AG10803 (cell line): ENCODE measurements at places on chromosomes 1 and 21.

- DNase-seq = no peak
These were observed 27.8 kb upstream of the STUM start for GRCh38 chr1:226520640-226521355.

GRCh38 chr1:62832276-62832675 lies 48.3 kb downstream of the ATG4C start:
- no peak for DNase-seq

DNA sequence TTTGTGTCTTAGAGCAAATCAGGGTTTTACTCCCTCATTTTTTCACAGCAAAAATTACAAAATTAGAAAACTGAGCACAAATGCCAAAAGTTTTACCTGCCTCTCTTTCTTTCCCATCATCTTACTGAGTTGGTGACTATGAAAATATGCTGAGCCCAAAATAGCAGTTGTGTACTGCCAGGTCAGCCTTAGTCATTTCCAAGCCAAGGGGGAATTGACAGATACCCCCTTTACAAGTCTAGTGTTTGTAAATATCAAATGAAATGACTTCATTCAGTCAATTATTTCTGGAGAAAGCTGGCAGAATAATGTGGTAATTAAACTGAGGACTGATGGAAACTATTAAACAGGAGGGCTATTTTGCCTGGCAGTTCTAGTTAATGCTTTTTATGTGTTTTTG lies 11.4 kb upstream of the GORAB start:
- DNase-seq = peak; percentile 22

DNA sequence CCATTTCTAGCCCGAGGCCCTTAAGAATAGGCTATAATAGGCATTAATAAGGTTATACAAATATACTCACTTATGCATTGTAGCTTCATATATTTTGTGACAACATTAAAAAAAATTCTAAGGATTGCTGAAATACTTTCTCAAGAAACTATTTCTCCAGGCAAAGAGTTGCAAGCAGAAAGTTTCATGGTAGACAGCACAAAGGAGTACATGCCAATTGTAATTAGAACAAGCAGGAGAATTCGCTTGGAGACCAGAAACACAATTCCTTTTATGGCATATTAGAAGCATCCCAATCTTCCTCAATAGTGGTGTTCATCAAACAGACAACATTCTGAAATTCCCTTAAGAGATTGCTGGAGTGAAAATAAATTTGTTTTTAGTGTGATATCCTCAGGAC lies 122.8 kb downstream of the CRB1 start:
- DNase-seq = peak; percentile 33

DNA sequence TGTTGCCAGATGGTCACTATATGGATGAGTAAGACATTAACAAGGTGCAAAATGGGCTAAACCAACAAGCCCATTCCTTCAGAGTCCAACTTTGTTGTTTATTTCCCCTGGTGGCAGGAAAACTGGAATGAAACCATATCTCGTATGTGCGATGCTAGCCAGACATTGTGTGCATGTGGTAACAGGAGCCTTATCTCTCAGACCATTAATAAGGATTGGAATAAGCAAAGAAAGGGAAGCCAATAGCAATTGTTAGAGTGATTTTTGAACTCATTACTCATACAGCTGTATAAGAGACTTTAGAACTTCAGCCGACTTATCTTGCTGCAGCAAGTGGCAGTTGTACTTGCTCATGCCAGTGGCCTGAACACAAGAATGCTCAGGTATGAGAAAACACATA lies 30.0 kb upstream of the HMCN1 start:
- DNase-seq = no peak

DNA sequence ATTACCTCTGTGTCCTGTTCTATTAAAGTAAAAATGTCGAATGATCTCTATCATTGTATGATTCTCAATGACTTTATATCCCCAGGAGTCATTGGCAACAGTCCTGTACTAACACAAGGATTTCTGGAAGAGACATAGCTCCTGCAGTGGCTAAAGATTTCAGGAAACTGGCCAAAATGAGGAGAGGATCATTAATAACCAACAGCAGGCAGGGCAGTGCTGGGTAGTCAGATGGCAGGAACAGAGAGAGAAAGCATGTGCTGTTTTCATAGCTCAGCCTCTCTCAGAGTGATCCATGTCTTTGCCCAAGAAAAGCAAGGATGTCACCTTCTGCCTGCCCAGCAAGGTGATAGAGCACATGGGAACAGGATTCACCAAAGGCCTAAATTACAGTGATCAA lies 604.7 kb upstream of the PLXNA2 start:
- no peak for DNase-seq

- no peak for DNase-seq
These were observed 14.7 kb upstream of the NPHP4 start for GRCh38 chr1:6006882-6007281.

DNA sequence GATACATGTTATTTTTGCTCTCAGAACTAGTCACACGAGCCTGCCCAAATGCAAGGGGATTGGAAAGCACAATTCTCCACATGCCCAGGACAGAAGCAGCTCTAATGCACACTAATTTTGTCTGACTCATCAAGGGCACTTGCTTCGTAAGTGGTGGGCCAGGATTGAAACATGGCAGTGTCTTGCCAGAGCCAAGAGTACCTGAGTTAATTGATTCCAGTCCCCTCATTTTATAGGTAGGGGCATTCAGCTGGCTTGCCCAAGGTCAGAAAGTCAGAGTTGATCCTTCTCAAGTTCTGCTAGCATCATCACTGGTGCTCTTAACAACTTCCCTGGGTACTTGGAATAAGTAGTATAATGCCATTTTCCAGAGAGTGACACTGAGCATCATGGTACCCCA lies 356.1 kb downstream of the ZNF326 start:
- no peak for DNase-seq

GRCh38 chr1:93807311-93807930 lies 71.6 kb downstream of the DNTTIP2 start:
- no peak for DNase-seq

DNA sequence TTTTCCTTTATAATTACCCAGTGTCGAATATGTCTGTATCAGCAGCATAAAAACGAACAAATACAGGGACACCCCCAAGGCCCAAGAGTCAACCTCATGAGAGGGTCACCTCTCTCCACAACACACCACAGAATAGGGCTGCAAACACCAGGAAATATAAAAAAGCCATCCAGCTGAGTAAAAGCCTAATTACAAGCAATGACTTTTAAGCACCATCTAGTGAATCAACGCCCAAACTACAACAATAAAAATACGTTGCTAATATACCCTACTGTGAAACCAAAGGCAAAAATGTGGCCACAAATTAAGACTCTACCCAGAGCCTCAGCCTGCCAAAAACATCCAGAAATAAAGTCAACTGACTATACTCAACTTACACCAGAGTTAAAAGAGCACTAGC lies 817.9 kb upstream of the NEGR1 start:
- DNase-seq = no peak

- peak; percentile 73 for DNase-seq
These were observed 3.1 kb downstream of the ACAP3 start for GRCh38 chr1:1304331-1305299.

- DNase-seq = no peak
These were observed 565.2 kb upstream of the ADAMTS5 start for GRCh38 chr21:27532076-27532475.

DNA sequence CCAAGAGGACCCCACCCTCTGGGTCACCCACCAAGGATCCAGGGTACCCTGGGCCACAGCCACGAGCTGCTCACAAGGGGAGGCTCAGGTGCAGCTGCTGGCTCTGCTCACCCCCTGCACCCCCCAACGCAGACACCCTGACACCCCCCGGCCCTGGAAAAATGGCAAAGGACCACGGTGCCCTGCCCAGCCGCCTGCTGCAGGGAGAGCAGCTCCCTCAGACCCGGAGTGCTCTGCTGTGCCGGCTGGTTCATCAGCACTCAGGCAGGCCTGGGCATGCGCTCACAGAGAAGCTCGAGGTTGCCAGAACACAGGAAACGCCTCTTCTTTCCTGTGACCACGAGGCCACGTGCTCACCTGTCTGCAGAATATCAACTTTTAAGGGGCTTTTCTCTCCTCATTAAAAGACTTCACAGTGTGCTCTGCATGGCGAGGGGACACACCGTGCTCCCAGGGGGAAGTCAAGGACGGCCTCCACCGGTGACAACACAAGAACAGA lies 4.3 kb upstream of the C1QTNF12 start:
- no peak for DNase-seq

DNA sequence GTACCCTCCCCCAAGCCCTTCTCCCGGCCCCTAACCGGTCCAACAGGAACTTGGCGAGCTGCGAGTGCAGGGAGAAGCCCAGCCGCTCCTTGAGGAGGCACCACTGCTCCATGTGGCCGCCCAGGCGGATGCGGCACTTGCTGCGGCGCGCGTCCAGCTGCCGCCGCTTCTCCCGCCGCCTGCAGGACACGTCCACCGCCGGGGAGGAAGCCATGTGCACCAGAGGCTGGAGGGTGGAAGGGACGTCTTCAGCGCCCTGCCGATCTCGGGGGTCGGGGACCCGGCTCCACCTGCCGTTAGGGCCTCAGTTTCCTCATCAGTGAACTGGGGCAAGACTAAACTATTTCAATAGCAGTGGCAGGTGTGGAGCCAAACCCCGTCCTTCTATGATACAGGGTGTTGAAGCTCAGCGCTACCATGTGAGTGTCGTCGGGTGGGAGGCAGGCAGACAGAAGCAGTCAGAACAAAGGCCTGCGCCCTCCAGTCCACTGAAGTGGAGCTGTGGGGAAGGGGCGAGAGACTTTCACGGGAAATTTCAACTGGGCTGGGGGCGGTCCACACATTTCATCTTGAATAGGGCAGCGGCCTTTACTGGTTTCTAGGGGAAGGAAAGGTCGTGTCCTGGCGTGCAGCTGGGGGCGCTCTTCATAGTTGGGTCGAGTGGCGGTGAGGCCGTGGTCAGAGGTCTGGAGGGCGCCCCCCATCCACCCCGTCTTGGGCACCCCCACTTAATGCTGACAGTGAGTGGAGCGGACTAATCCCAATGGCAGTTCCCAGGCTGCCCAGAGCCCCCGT lies 592 bp downstream of the ZNF692 start:
- peak; percentile 74 for DNase-seq

GRCh38 chr1:71859806-71860205 lies 422.5 kb downstream of the NEGR1 start:
- no peak for DNase-seq

DNA sequence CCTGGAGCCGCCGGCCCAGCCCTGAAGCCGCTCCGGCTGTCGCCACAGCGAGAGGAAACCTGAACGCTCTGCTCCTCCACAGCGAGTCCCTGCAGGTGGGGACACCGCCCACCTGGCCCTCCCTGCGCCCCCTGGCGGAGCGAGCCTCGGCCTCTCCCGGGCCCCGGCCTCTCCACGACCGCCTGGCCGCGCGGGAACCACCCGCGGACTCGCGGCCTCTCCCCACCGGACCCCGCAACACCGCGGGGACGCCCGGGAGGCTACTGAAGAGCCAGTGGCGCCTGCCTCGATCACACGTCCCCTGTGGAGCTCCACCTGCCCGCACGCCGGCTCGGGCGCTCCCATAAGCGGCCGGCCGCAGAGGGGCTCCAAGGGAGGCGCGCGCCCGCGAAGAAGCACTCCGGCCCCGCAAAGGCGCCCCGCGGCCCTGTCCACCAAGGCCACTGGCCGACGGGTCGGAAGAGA lies 109.6 kb downstream of the KCNN3 start:
- no peak for DNase-seq

- no peak for DNase-seq
These were observed 582 bp downstream of the SLC37A1 start for GRCh38 chr21:42513985-42514882.

GRCh38 chr1:72285074-72285425 lies 2.7 kb upstream of the NEGR1 start:
- DNase-seq = no peak

- DNase-seq = no peak
These were observed 34.0 kb upstream of the SSX2IP start for GRCh38 chr1:84724128-84724860.

GRCh38 chr1:109770331-109771095 lies 6.8 kb upstream of the EPS8L3 start:
- DNase-seq = no peak

- DNase-seq = no peak
These were observed 23.6 kb downstream of the MT1HL1 start for GRCh38 chr1:236980673-236981072.

- DNase-seq = no peak
These were observed 204.8 kb upstream of the GALNT2 start for GRCh38 chr1:229862017-229862774.

GRCh38 chr1:23732363-23733224 lies 10.7 kb upstream of the ELOA start:
- DNase-seq = peak; percentile 34

DNA sequence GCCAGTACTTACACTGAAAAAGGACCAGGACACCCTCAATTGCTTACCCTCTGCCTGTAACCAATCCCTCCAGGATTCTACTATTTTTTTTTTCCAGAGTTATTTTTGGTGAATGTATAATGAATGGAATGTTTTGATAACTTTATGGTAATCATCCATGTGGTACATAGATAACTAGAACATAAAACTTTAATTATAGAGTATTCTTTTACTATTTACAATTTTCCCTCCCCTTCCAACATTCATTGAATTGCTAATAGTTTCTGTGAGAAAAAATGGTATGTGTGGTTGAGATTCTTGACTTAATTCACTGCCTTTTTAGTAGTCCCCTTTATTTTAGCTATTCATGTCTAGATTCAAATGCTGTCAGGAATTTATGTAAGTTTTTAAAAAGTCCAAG lies 164.6 kb downstream of the CYYR1 start:
- DNase-seq = no peak

- DNase-seq = no peak
These were observed 113.2 kb downstream of the NCAM2 start for GRCh38 chr21:21111309-21111920.

DNA sequence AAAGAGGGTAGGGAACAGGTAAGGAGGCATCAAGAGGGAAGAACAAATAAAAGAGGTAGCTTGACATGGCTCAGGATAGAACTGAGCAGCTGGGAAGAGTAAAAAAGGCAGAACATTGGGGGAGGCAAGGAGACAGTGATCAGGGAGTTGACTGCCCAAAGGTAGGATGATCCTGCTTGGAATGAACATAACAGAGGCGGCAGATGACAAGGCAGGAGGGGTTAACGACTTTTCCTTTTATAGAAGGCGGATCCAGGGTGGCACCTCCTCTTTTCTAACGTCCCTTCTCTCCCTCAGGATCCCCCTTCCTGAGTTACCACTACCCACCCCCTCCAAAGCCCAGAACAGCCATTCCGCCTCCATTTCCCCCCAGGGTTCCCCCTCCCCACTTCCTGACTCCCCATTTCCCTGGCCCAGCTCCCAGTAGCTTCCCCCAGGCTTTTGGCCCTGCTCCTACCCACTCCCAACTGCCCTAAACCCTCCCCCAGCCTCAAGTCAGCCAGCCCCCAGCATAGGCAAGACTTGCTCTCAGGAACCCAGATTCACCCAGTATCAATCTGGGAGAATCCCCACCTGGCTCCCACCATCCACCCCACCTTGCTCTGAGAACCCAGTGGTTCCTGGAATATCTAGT lies 769 bp upstream of the ADAMTS4 start:
- no peak for DNase-seq

DNA sequence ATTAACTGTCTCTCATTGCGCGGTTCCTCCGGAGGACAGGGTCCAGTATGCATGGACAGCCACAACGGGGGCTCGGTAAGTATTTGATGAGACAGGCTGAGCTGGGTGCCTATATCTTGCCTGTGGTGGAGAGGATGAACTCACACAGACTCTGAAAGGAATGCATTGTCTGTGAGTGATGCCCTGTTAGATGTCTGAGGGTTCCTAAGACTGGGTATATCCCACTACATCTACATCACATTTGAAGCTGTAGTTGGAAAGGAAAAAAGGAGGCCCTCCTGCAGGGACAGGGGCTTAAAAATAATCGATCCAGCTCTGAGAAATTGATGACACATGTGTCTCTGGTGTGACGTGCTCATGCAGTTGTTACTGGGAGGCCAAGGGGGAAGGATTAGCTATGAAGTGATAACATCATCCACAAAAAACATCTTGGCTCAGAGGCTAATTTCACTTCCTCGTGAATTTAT lies 1.9 kb downstream of the ADARB1 start:
- DNase-seq = peak; percentile 40
